Activated naive CD8-positive, alpha-beta T cell treated with anti-CD3 and anti-CD28 coated beads for 36 hours (primary cell): ENCODE measurements at places on chromosomes 3 and 15.

DNA sequence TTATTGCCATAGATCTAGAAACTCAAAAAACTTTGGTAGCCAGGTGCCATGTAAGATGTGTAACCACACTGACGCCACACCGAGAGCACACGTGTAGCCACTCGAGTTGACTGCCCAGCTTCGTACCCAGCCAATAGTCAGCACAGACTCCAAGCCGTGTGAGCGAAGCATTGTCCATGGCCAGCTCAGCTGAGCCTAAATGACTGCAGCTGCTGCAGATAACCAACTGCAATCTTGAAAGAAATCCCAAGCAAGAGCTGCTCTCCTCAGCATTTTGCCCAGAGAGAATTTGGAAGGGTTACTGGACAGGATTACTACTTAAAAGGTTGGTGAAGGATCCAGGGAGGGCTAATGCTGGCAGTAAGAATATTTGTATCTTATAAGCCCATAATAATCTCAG, 193.0 kb upstream of the THRB start:
- DNase-seq = no peak

- no peak for DNase-seq
Measured at GRCh38 chr3:188571531-188572095, 417.7 kb downstream of the LPP start.

- DNase-seq = no peak
Measured at GRCh38 chr15:98755138-98755537, 106.8 kb downstream of the IGF1R start.

DNA sequence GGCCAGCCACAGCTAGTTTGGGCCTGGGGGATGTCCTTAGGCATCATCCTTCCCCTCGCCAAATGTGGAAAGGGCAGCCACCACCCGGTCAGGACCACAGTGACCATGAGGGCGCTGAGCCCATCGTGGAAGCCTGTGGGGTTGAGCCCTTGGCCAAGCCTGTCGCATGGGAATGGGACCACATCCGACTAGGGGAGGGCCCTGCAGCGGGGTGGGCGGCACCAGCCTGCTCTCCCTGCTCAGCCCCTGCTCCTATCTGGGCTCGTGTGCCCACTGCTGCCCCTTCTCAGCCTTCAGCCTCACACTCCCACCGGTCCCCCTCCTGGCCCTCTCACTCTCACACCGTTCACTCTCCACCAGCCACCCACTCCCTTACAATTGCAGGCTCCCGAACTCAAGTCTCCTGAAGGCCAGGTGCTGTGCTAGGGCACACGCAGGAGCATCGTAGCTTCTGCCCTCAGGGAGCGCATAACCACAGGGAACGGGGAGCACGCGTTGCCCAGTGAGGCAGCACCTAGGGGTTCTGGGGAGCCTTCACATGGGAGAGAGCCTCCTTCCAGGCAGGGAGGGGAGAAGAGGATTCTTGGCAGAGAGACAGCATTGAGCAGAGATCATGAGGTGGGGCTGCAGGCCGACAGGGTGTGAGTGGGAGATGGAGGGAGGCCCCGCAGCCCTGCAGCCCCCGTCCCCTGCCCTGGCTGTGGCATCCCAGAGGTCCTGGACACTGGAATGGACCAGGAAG, 26.1 kb downstream of the LOXL1 start:
- no peak for DNase-seq

DNA sequence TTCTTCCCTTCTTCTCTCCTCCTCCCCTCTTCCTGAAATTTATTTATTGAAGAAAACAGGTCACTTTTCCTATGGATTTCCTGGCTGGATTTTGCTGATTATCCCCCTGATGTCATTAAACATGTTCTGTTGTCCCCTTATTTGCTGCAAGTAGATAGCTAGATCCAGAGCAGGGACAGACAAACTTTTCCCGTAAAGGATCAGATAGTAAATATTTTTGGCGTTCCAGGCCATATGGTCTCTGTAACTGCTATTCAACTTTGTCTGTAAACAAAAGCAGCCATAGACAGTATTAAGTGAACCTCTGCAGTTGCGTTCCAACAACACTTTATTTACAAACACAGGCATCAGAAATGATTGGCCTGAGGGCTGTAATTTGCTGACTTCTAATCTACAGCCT, 241.3 kb downstream of the NEK10 start:
- no peak for DNase-seq

DNA sequence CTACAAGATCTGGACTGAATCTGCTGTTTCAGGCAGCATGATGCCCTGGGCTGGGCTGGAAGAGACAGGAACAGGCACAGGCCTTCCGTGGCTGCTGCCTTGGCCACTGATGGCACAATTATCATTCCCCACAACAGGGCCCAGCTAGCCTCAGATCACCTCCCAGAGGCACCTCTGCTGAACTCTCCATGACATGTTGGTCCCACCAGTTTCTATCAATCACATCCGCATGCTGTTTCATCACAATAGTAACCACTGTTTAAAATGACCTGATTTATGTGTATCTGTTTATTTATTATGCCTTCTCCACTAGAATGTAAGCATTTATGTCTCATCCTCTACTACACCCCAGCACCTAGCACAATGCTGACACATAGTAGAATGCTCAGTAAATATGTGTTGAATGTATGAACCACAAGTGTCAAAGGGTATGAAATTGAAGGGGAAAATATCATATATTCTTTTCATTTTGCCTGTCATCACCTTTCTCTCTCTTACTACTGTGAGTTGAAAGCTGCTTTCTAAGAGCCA, 32.7 kb upstream of the ZBTB38 start:
- DNase-seq = no peak

DNA sequence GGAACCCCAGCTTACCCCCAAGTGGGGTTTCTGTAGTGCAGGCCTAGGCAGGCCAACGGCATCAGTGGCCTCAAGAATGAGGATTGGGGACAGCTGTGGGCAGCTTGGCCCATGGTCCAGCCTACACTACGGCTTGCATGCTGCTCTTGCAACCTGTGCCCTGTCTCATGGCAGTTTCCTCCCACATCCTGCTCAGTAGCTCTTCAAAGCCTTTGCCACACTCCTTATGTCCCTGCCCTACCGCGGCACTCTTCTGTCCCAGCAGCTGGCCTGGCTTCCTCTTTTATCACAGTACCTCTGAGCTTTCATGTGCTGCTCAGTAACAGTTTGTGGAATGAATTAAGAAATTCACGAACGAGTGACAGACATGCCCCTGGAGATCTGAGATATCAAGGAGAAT, 431.0 kb downstream of the EPHB1 start:
- DNase-seq = no peak

GRCh38 chr3:117278424-117279190, 569.0 kb downstream of the TUSC7 start:
- DNase-seq = no peak

DNA sequence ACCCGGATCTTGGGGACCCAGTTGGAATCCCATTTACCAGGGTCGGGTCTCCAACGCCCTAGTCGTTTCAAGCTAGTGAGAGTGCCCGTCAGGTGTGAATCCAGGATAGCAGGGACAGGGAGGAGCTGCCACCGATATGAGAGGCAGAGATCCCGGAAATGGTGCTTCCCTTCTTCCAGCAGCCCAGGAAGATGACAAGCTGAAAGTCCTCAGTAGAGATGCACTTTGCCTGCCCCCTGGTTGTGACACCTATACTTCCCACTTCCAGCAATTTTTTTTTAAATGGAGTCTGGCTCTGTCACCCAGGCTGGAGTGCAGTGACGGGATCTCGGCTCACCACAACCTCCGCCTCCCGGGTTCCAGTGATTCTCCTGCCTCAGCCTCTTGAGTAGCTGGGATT, 503.0 kb downstream of the NTRK3 start:
- DNase-seq = no peak

DNA sequence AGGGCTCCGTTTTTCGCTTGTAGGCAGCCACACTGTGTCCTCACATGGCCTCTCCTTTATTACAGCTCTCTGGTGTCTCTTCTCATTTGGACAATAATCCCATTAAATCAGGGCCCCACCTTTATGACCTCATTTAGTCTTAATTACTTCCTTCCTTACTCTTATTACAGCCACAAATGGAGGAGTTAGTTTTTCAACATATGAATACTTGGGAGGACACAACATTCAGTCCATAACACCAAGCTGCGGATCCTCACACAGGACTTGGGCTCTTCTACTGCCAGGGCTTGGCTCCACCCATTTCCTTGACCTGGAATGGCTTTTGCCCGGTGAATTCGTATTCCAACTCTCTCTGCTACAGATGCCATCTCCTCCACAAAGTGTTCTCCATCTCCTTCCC, 74.3 kb upstream of the SLC7A14 start:
- no peak for DNase-seq

DNA sequence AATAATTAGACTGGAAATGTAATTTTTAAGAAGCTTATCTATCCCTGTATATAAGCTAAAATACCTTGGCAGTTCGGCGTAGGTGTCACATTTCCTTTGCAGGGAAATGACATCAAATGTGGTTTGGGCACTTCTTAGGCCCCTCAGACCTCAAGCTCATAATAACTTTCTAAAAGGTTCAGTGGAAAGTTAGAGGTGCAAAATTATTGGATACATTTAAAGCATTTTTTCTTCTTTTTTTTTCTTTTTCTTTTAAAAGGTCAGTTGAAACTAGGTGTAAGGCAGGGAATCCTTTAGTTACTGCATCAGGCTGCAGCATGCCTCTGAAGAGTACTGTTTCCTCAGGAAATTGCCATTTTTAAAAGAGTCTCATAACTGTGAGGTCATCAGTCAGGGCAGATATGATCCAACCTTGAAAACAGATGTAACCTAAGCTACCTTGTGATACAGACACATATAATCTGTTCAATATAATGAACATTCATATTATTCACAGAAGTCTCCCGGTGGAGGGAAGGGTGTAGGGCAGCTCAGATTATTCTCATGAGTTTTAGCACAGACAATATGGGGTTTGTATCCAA, 4.8 kb downstream of the SACM1L start:
- DNase-seq = peak; percentile 42

DNA sequence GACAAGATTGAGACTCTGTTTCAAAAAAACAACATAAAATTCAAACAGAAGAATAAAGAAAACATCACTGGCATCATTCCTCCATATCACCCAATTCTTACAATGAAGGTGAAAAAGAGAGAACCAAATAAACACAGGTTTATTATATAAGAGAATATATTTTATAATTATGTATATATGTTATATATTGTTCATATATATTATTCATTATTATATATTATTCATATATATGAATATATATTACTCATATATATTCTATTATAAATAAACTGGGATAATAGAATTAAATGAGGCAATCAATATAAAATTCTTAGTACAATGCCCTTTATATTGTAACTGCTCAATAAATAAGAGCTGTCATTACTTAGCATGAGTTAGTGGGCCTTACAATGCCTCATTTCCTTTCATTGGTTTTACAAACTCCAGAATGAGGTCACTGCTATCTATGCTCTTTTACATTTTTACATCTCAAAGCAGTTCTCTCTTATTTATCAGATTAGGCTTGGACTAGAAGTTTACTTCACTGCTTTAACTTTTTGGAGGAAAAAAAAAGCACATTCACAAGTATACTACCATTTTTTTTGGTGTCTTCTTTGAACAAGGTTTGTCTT, 135.5 kb upstream of the TTC14 start:
- DNase-seq = no peak

GRCh38 chr3:122774564-122774963, 19.1 kb downstream of the HSPBAP1 start:
- no peak for DNase-seq

DNA sequence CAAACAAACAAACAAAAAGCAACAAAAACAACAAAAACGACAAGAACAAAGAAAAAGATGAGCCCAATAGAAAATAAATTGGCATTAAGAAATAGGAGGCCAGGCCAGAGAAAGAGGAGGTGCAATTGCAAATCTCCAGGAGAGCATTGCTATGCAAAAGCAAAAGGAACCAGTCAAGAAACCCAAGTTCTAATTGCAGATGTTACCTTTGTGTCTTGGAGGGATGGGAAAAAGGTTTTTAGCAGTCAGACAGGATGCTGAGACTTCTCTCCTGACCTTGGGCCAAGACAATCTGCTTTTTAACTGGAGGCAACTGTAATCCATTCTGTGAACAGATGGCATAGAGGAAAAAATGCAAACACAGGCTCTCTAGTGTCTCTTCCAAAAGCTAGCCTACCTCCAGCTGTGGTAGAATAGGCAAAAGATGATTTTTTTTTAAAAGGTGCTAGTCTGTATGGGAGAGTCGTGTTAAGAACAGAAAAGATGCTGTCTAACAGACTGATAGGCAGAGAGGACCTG, 56.4 kb downstream of the LSAMP start:
- DNase-seq = no peak

GRCh38 chr3:116749388-116749787, 39.8 kb downstream of the TUSC7 start:
- no peak for DNase-seq

DNA sequence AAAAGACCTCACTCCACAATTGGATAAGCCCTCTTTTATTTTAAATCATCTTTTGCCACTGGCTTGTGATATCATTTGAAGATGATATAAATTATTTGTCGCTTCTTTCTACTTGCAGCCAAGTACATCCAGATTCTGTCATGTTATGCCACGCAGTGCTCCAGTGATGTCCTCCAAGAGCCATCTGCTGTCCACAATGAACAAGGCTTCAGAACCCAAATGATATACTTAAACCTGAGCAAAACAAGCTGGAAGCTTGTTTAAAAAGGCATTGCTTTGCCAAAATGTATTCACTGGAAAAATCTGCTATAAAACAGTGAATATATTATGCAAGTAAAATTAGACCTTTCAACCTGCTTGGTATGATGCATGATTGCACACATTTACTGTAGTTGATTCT, 58.8 kb upstream of the ARL6 start:
- no peak for DNase-seq

- no peak for DNase-seq
Measured at GRCh38 chr3:56309465-56309864, 158.8 kb downstream of the ERC2 start.

DNA sequence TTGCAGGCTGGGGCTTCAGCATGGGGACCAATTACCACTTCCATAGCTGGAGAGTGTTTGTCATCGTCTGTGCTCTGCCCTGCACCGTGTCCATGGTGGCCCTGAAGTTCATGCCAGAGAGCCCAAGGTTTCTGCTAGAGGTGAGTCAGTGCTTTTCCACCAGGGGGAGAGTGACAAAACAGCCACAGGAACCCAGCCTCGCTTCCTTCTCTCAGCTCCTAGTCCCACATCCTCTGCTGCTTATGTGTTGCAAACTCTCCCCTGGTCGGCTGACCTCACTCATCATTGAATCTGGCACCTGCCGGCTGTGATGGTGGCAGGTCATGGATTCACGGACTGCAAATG, 158.3 kb downstream of the SV2B start:
- DNase-seq = peak; percentile 7

DNA sequence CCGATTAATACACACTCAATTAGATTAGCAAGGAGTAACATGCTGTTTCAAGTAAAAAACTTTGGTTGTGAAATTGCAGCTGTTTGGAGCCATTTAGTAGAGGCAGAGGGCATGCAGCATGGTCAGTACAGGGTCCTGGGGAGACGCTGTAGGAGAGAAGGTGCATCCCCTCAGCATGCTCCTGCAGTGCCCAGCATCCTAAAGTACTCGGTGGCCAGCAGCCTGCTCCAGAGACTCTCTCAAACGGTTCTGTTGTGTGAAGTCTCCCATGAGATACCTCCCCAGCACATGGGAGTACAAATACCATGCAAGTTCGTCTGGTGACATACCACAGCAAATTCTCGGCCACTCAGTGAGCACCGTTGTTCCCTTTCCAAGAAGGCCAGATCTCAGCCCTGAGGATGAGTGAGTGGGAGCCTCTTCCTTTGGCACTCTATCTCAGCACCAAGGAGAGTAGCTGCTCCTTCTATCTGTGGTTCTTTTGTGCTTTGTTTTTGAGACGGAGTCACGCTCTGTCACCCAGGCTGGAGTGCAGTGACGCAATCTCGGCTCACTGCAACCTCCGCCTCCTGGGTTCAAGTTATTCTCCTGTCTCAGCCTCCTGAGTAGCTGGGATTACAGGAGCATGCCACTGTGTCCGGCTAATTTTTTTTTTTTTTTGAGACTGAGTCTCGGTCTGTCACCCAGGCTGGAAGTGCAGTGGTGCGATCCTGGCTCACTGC, 72.7 kb downstream of the TJP1 start:
- DNase-seq = no peak
